ENCODE measurements at places on chromosomes 4 and X. TPM values are rescaled to one million over a fixed set of nuclear protein-coding genes. Genes with fewer than 3 reads are reported as not detected.

- H3K4me1 ChIP-seq, result no peaks in the 10 kb centered on the region
- H3K36me3 ChIP-seq, result no peaks in the 10 kb centered on the region
- H3K27ac ChIP-seq, result no peak overlapping the region
- no peaks in the 10 kb centered on the region for H3K27me3 ChIP-seq
- no peak for DNase-seq
Measured at GRCh38 chr4:185902654-185903053, 90.7 kb upstream of the SORBS2 start.

The TTC29 gene
- polyA plus RNA-seq, result not detected

The NCAPG gene
- 1.4 TPM for polyA plus RNA-seq

- H3K4me1 ChIP-seq, result no peaks in the 10 kb centered on the region
- DNase-seq, result no peak
- no peaks in the 10 kb centered on the region for H3K36me3 ChIP-seq
- H3K27me3 ChIP-seq, result no peaks in the 10 kb centered on the region
- H3K4me3 ChIP-seq, result no peak overlapping the region
Measured at GRCh38 chr4:10738826-10739489, 54.4 kb upstream of the CLNK start.

The FAM9B gene
- polyA plus RNA-seq, result 0.38 TPM
